ENCODE measurements at places on chromosomes 1 and 21.

DNA sequence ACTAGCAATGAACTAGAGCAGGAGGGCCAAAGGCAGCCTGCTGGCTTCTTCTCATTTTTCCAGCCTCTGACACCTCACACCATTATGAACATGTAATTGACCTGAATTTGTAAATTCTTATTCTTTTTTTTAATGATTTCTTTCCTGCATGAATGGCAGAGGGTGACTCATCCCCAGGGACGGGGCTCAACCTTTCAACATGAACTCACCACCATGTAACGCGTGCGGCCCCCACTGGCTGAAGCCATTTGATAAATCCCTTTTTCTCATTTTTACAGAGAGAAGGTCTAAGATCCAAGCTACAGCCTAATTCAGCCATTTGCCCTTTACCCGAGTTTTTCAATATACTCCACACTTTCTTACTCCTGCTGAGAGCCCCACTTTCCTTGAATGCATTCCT is 9.3 kb upstream of the ETS2 start:
- no peak for DNase-seq

DNA sequence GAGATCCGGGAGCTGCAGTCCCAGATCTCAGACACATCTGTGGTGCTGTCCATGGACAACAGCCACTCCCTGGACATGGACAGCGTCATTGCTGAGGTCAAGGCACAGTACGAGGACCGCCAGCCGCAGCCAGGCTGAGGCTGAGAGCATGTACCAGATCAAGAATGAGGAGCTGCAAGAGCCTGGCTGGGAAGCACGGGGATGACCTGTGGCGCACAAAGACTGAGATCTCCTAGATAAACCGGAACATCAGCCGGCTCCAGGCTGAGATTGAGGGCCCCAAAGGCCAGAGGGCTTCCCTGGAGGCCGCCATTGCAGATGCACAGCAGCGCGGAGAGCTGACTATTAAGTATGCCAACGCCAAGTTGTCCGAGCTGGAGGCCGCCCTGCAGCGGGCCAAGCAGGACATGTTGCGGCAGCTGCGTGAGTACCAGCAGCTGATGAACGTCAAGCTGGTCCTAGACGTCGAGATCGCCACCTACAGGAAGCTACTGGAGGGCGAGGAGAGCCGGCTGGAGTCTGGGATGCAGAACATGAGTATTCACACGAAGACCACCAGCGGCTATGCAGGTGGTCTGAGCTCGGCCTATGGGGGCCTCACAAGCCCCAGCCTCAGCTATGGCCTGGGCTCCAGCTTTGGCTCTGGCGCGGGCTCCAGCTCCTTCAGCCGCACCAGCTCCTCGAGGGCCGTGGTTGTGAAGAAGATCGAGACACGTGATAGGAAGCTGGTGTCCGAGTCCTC is 25.5 kb downstream of the ETV3L start:
- no peak for DNase-seq

- DNase-seq: no peak
Observed at GRCh38 chr1:166200743-166201142, 33.9 kb upstream of the FAM78B start.

- no peak for DNase-seq
Observed at GRCh38 chr1:89681045-89681729, 48.3 kb downstream of the LRRC8C start.
